ENCODE measurements at places on chromosomes 7 and 10.
A peak's percentile ranks its signal among the peaks of the same experiment; 100 is the strongest.

GRCh38 chr10:7409732-7410168 is 1.1 kb downstream of the SFMBT2 start:
- peak; percentile 3 for DNase-seq

- no peak for DNase-seq
Observed at GRCh38 chr7:4866528-4867496, 5.0 kb upstream of the PAPOLB start.

- no peak for DNase-seq
Observed at GRCh38 chr7:30727061-30727945, 24.6 kb upstream of the INMT start.

DNA sequence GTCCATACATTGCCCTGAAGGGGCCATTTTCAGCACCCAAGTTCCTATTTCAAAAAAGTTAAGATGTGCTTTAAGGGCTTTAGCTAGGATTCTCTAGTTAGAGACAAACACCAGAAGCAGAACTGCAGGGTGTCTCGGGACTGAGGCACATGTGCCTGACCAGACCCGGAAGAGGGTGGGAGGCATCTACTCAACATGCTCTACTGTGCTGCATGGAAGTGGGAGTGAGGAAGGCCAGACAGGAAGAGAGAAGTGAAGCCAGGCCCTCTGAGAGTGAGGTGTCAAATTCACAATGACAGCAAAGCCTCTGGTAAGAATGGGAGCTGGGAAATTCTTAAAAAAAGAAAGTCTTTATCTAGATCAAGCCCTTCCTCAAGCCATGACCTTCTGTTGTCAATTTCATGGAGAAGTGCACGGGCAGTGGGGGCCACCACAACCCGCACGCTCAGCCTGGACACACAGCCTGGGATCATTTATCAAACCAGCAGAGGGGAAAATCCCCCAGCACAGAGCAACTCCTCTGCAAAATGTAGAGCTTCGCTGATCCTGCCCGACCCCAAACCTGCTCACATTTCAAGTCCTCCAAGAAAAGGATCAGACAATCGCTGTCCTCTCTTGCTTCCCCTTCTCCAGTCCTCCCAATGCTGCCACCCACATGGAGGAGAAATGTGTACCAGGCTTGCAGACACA is 38.7 kb downstream of the PLXNA4 start:
- DNase-seq: no peak

GRCh38 chr7:27158436-27159265 is 2.2 kb upstream of the HOXA7 start:
- peak; percentile 58 for DNase-seq

DNA sequence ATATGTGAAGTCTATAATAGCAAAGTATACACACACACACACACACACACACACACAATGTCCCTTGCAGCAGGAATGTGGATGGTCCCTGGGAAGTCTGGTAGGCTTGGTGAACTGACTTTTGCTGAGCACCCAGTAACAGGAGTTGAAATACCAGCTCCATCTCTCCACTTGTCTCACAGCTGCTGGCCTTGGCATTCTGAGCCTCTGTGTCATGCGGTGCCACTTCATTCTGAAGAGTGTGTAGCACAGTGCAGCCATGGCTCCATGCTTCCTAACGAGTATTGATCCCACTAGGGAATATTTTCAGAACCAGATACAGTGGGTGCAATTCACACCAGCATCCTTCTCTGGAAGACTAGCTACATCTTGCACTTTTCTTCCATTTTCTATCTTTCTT is 192.4 kb downstream of the ADARB2 start:
- no peak for DNase-seq

- DNase-seq: peak; percentile 4
Observed at GRCh38 chr7:18861514-18862118, 255.8 kb downstream of the TWIST1 start.
